Stimulated activated CD8-positive, alpha-beta memory T cell treated with anti-CD3 and anti-CD28 coated beads, Interleukin-2, amount 100 ng/mL, for 1 hour (primary cell): ENCODE measurements at places on chromosomes 16 and 17.

GRCh38 chr17:80263253-80264204 is 2.9 kb downstream of the RNF213 start:
- DNase-seq, result peak; percentile 66

GRCh38 chr17:37741341-37742115 is 3.3 kb downstream of the HNF1B start:
- DNase-seq, result no peak

GRCh38 chr17:19460700-19461099 is 49.7 kb downstream of the RNF112 start:
- no peak for DNase-seq

DNA sequence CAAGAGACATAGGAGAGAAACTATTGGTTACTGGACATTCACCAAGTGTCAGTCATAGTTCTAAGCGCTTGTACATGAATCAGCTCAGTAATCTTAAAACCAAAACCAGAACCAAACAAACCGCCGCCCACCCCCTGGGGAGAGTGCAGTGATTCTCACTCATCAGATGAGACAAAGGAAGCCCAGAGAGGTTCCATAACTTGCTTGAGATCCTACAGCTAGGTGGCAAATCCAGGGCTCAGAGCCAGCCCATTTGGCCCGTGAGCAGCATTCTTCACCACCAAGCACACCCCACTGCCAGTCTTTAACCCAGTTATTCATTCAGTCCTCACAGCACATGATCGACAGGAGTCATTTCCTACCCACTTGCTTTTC is 37.2 kb upstream of the RGS9 start:
- peak; percentile 27 for DNase-seq

DNA sequence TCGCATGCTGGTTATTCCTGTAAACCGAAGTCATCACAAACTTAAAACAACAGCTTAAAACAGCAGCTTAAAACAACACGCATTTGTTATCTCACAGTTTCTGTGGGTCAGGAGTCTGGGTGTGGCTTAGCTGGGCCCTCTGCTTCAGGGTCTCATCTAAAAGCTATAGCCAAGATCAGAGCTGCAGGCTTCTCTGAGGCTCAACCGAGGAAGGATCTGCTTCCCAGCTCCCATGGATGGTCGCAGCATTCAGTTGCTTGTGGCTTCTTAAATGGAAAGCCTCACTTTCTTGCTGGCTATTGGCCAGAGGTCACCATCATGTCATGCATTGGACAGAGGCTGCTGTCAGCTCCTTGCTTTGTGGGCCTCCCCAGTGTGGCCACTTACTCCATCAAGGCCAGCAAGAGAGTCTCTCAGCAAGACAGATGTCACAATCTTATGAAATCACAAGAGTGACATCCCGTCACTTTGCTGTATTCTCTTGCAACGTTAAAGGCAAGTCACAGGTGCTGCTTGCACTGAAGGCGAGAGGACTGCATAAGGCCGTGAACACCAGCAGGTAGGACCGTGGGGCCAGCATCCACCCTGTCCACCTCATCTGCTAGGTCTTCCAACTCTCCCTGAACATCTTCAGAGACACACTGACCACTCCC is 117.9 kb upstream of the TNRC6C start:
- DNase-seq, result no peak

GRCh38 chr17:75498039-75498725 is 17.2 kb downstream of the CASKIN2 start:
- no peak for DNase-seq

GRCh38 chr16:2720064-2720457 is at the start of gene PRSS27:
PRSS27 (minus strand) TSS chr16:2720224; CDS start chr16:2720160, 64 bp downstream.
- DNase-seq, result no peak

DNA sequence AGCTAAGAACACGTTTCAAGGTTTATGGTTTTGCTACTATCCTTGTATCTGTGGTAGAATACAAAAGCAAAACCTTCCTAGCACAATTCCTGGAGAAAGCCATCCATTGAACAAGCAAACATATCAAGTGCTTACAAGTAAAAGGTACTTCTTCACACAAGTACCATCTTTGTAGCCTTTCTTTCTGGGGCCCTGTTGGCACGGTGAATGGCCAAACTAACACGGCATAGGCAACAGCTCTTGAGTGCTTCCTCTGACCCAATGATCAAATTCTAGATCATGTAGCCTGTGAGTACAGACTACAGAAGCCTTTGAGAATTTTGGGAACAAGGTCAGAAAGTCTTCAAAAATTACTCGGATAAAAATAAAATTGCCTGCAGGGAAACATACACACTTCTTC is 57.9 kb downstream of the ANKFY1 start:
- no peak for DNase-seq

DNA sequence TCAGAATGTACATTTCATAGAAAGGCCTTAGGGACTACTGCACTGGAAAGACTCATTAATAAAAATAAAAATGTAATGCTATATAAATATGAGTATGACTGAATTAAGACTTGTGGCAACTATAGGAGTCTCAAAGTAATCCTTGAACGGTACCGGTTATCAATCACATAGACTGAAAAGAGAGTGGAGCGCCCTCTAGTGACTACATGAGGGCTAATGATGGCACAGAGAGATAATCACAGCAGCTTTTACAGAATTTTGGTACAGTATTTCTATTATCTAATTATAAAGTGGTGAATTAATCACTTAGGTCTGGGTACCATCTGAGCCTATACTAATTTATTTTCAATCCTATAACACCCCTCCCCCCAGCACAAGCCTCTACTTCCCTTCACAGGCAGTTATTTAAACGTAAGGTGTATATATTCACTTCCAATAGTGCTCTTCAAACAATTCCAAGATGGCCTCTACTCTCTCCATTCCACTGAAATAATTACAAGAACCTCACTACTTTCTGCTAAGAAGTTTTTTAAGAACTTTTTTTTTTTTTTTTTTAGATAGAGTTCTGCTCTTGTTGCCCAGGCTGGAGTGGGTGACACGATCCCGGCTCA is 40.7 kb upstream of the ANKFY1 start:
- DNase-seq, result peak; percentile 19

GRCh38 chr17:4658478-4659305 is 17.2 kb upstream of the ALOX15 start:
- DNase-seq, result no peak

DNA sequence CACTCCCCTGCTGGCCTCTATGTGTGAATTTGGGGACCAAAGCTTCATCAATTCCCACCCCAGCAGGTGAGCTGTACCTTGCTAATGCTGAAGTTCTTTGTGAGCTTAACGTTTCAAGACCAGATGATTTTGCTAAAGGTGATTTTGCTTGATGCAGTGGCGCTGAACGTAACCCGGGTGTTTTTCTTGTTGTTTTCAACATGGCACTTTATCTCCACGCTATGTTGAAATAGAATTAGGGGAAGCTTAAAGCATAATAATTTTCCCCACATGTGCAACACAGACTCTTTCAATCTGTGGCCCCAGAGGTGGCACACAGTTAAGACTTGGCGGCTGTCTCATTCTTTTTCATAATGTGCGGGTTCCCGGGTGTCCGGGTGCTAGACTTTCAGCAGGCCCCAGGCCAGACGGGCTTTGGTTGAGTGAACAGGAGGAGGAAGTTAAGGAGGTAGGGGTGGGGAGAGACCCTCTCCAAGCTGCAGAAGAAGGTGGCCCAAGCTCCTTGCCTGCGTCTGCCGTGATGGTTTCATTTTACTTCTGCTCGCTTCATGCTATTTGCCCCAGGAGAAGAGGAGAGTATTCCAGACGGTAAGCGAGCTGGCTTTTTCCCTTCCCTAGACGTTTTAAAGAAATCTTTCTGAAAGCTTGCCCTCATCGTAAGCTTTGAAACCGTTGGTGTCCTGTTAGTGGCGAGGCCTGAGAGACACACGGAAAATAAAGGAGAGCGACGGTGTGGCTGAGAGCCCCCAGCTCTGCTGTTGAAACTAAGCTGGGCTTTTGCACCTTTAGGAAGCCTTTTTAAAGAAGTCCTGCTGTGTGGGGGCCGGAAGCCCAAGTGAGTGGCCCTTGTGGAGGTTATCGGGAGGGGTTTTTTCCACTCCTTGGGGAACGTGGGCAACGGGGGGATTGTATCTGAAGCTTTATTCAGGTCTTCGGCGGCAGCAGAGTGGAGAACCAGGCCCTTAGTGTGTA is 4.2 kb downstream of the FOXC2 start:
- no peak for DNase-seq

- peak; percentile 62 for DNase-seq
Observed at GRCh38 chr16:89217388-89218191, at the start of gene ZNF778. ZNF778 (plus strand) TSS chr16:89217703; CDS start chr16:89221128, 3,425 bp downstream.
